Activated T-helper 2 cell treated with anti-CD3 and anti-CD28 coated beads, Interferon-gamma antibody, Interleukin-2, Interleukin-4, amounts not matched to agents 10 μg/mL and 5 μg/mL and 100 μg/mL, durations not matched to agents 14 hours and 24 hours and 36 hours (primary cell): ENCODE measurements at places on chromosomes 5 and 9. TPM values are rescaled to one million over a fixed set of nuclear protein-coding genes. Genes with fewer than 3 reads are reported as not detected.
A peak's percentile ranks its signal among the peaks of the same experiment; 100 is the strongest.

GRCh38 chr5:1885868-1886845 lies 3.4 kb upstream of the IRX4 start:
- no peaks in the 10 kb centered on the region for H3K4me1 ChIP-seq
- no peaks in the 10 kb centered on the region for H3K36me3 ChIP-seq
- H3K27ac ChIP-seq, result no peak overlapping the region
- no peak overlapping the region for H3K4me3 ChIP-seq

Gene GDA
- 0.07 TPM in 1 of 2 replicates, not detected in the other for total RNA-seq

GRCh38 chr9:13606586-13606985 lies 327.1 kb upstream of the MPDZ start:
- H3K4me1 ChIP-seq, result no peaks in the 10 kb centered on the region
- no peak for DNase-seq
- no peaks in the 10 kb centered on the region for H3K36me3 ChIP-seq
- no peaks in the 10 kb centered on the region for H3K27me3 ChIP-seq
- no peak overlapping the region for H3K4me3 ChIP-seq
- H3K27ac ChIP-seq, result no peak overlapping the region

- no peaks in the 10 kb centered on the region for H3K27me3 ChIP-seq
- H3K4me1 ChIP-seq, result no peaks in the 10 kb centered on the region
- no peaks in the 10 kb centered on the region for H3K36me3 ChIP-seq
- no peak overlapping the region for H3K4me3 ChIP-seq
- no peak for DNase-seq
Measured at GRCh38 chr9:87035879-87036278, 88.6 kb upstream of the GAS1 start.

DNA sequence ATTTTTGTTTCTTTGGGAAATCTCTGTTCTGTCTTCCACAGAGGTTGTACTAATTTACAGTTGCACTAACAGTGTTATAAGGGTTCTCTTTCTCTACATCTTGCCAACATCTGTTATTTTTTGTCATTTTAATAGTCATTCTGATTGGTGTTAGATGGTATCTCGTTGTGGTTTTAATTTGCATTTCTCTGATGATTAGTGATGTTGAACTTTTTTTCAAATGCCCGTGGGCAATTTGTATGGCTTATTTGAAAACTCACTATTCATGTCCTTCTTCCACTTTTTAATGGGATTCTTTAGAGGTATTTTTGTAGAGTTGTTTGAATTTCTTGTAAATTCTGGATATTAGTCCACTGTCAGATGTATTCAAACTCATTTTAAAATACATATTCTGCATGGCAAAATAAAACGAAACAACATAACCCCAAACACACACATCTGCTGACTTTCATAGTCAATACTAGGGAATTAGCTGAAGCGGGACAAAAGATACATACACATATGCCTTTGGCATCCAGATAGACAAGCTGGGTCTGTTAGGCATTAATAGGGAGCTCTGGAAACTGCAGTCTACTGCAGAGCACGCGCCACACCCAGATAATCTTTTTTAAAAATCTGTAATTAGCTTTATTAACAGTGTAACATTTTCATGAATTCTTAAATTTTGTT lies 5.8 kb upstream of the SPATA31C2 start:
- no peak overlapping the region for H3K4me3 ChIP-seq
- H3K36me3 ChIP-seq, result no peaks in the 10 kb centered on the region
- H3K4me1 ChIP-seq, result peaks cover 3% of the 10 kb centered on the region
- no peak overlapping the region for H3K27ac ChIP-seq
- peaks cover 38% of the 10 kb centered on the region for H3K27me3 ChIP-seq

- no peak overlapping the region for H3K27ac ChIP-seq
- no peak for DNase-seq
- no peak overlapping the region for H3K4me3 ChIP-seq
- H3K27me3 ChIP-seq, result peaks cover 12% of the 10 kb centered on the region
Measured at GRCh38 chr5:176712546-176713304, 65.4 kb downstream of the TSPAN17 start.

GRCh38 chr5:57956636-57957035 lies 474.0 kb upstream of the ACTBL2 start:
- no peak overlapping the region for H3K4me3 ChIP-seq
- H3K36me3 ChIP-seq, result no peaks in the 10 kb centered on the region

Gene LCN6
- total RNA-seq, result not detected in 2 replicates

Gene CDH12
- not detected in 2 replicates for total RNA-seq

DNA sequence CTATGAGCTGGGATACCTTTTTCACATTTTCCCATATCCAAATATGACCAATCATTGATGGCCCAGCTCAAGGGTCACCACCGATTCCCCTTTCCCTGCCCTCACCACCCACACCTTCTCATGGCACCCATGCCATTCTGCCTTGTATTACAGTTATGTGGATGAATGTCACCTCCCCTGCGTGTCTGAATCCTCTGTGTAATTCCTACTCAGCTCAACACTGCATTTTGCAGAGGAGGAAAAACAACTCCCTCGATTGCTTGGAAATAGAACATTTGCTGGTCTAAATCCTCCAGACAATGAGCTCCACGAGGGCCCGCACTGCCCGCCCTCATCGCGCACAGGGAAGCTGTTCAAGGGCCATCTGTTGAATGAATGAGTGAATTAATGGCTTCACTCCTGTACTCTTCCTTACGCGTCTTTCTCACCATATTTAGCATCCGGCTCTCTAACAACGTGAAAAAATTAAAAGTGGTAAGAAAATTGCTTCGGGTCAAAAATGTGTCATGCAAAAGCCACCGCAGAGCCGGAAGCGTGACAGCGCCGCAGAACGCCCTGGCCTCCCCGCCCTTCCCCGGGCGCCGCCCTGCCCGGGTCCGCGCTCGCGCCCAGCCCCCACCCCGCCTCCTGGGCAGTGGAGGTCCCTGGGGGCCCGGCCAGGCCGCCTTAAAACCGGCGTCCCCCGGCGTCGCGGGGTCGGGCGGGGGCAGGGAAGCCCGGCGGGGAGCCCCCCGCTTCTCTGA lies 704 bp downstream of the SUSD1 start:
- H3K4me3 ChIP-seq, result peak overlapping the region; percentile 85
- no peaks in the 10 kb centered on the region for H3K27me3 ChIP-seq
- DNase-seq, result peak; percentile 80
- H3K36me3 ChIP-seq, result peaks cover 23% of the 10 kb centered on the region
- H3K27ac ChIP-seq, result peak overlapping the region; percentile 94

- H3K27me3 ChIP-seq, result no peaks in the 10 kb centered on the region
- no peak for DNase-seq
- H3K36me3 ChIP-seq, result no peaks in the 10 kb centered on the region
- H3K27ac ChIP-seq, result no peak overlapping the region
- H3K4me3 ChIP-seq, result no peak overlapping the region
Measured at GRCh38 chr5:109612278-109612905, 77.3 kb upstream of the MAN2A1 start.

Gene SLC6A3
- total RNA-seq, result not detected in 2 replicates
